ENCODE measurements at places on chromosomes 12 and 14. TPM values are rescaled to one million over a fixed set of nuclear protein-coding genes. Genes with fewer than 3 reads are reported as not detected.

DNA sequence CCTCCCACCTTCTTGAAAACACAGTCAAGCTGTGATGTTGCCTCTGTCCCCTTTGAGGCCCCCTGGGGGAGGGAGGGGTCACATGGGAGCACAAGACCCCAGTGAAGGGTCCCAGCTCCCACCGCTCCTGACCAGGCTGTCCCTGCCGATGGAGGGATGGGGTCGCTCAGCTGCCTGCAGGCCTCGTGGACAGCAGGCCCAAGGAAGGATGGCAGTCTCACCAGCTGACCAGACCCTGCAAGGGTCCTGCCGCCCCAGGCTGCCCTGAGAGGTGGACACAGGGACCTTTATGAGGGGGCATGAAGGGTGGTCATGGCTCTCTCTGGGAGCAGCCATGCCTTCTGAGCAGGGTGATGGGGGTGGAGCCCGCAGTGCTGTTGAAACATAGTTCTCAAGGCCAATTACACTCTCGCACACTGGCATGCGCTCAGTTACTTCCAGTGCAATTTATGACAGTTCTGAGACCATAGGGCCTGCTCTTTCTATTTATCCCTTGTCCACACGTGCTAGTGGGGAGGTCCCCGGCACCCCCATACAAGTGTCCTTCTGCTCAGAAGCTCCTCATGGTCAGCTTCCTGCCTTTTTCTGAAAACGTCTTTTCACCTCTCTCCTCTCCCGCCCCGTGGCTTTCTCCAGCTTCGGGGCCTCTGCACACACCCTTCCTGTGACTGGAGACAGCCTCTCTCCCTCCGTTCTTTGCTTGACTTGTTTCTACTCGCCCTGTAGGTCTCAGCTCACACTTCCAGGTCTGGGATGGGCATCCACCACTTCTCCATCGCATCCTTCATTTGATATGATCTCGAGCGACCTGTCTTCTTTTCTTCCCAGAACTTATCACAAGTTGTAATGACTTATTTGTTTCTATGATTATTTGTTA is 313.1 kb downstream of the ADGRD1 start:
- no peak overlapping the region for H3K27ac ChIP-seq
- no peaks in the 10 kb centered on the region for H3K36me3 ChIP-seq
- H3K4me1 ChIP-seq: no peaks in the 10 kb centered on the region
- H3K4me3 ChIP-seq: no peak overlapping the region
- no peaks in the 10 kb centered on the region for H3K27me3 ChIP-seq

- no peaks in the 10 kb centered on the region for H3K36me3 ChIP-seq
- no peak overlapping the region for H3K4me3 ChIP-seq
- no peaks in the 10 kb centered on the region for H3K27me3 ChIP-seq
These were observed 307.7 kb downstream of the CCDC91 start for GRCh38 chr12:28497889-28498411.

GRCh38 chr12:94792693-94793092 is 142.3 kb upstream of the TMCC3 start:
- no peak overlapping the region for H3K4me3 ChIP-seq
- no peaks in the 10 kb centered on the region for H3K4me1 ChIP-seq
- no peaks in the 10 kb centered on the region for H3K27me3 ChIP-seq
- H3K27ac ChIP-seq: no peak overlapping the region
- DNase-seq: no peak
- H3K36me3 ChIP-seq: no peaks in the 10 kb centered on the region

DNA sequence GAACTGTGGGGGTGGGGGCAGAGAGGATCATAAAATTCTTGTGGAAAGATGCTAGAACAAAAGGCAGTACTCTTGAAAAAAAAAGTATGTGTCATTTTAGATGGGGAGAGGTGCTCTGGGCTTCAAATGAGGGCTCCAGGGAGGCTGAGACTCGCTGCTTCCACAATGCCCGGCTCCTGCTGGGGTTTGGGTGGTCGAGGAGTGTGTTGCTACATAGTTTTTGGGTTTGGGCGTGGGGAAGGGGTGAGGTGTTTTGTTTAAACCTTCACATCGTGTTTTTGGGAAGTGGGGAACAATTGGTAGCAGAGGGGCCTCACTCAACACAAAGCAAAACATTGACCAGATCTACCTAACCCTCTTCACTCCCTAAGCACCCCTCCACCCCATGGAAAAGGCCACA is 8.1 kb downstream of the ISCA2 start:
- no peaks in the 10 kb centered on the region for H3K27me3 ChIP-seq
- peaks cover 23% of the 10 kb centered on the region for H3K4me1 ChIP-seq
- peak overlapping the region; percentile 8 for H3K4me3 ChIP-seq
- no peaks in the 10 kb centered on the region for H3K36me3 ChIP-seq

- peak; percentile 58 for DNase-seq
- H3K4me3 ChIP-seq: peak within 1 kb of the TSS; percentile 90
- peaks cover 15% of the 10 kb centered on the region for H3K4me1 ChIP-seq
- H3K27ac ChIP-seq: no peak within 1 kb of the TSS
- peaks cover 28% of the 10 kb centered on the region for H3K27me3 ChIP-seq
These were observed at the start of gene PIANP for GRCh38 chr12:6700646-6701051. Gene PIANP (minus strand): TSS chr12:6700815. CDS start chr12:6698061, 2,754 bp downstream.

DNA sequence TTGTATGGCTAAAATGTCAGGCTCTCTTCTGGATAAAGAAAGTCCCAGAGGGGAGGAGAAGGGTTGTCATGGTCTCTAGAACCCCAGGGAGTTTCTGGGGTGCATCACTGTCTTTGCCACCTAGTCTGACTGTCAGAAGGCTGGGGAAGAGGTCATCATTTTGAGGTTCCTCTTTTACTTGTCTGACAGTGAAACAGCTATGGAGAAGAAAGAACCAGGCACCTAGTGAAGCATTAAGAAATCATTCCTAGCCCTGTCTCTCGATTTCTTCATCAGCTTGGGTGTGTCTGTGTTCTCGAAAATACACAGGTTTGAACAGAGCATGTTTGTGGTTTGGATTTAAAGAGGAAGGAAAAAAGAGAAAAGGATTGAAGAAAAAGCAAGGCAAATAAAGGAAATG is 158.7 kb upstream of the LRIG3 start:
- no peaks in the 10 kb centered on the region for H3K27me3 ChIP-seq
- H3K4me1 ChIP-seq: peaks cover under 1% of the 10 kb centered on the region
- DNase-seq: no peak

- no peak overlapping the region for H3K27ac ChIP-seq
- DNase-seq: peak; percentile 29
- H3K27me3 ChIP-seq: no peaks in the 10 kb centered on the region
- no peak overlapping the region for H3K4me3 ChIP-seq
- H3K36me3 ChIP-seq: no peaks in the 10 kb centered on the region
These were observed 95.1 kb upstream of the ARID2 start for GRCh38 chr12:45634273-45634917.

GRCh38 chr14:52067873-52068614 is 815 bp downstream of the NID2 start:
- peaks cover 60% of the 10 kb centered on the region for H3K27me3 ChIP-seq
- peak overlapping the region; percentile 87 for H3K4me3 ChIP-seq
- no peak overlapping the region for H3K27ac ChIP-seq
- peaks cover 18% of the 10 kb centered on the region for H3K4me1 ChIP-seq

GRCh38 chr12:85296362-85296761 is 16.3 kb downstream of the ALX1 start:
- H3K4me1 ChIP-seq: no peaks in the 10 kb centered on the region
- DNase-seq: no peak
- H3K4me3 ChIP-seq: no peak overlapping the region
- H3K27ac ChIP-seq: no peak overlapping the region
- no peaks in the 10 kb centered on the region for H3K36me3 ChIP-seq

DNA sequence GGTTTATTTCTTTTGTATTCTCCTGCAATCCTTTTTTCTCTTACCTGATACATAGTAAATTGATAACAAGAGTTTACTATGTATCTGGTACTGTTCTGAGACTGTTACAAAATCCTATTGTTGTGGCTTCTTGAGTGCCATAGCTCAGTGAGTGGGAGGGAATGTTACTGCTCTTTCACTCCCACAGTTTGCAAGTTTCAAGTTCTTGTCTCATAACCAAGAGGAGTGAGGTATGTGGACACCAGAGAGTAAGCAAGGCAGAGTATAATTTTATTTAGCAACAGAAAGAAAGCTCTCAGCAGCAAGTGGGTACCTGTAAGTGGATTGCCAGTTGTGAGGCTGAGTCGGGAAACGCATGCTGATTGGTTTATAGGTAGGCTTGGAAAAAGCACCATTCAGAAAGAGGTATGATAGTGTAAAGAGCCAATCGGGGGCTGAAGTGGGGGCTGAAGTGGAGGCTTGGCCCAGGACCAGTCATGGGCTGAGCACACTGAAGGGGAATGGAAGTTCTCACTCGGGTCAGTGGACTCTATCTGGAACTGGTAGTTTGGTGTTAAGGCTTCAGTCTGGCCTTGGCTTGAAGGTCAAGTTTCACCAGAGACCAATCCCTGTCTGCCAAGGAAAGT is 850.8 kb downstream of the TMTC2 start:
- peaks cover 11% of the 10 kb centered on the region for H3K4me1 ChIP-seq
- H3K27me3 ChIP-seq: no peaks in the 10 kb centered on the region
- no peaks in the 10 kb centered on the region for H3K36me3 ChIP-seq
- H3K27ac ChIP-seq: no peak overlapping the region
- DNase-seq: no peak

- no peaks in the 10 kb centered on the region for H3K27me3 ChIP-seq
- peaks cover 63% of the 10 kb centered on the region for H3K4me1 ChIP-seq
- no peaks in the 10 kb centered on the region for H3K36me3 ChIP-seq
- H3K4me3 ChIP-seq: no peak overlapping the region
- peak overlapping the region; percentile 71 for H3K27ac ChIP-seq
- no peak for DNase-seq
These were observed 113.3 kb downstream of the FOXN3 start for GRCh38 chr14:89303456-89304435.

DNA sequence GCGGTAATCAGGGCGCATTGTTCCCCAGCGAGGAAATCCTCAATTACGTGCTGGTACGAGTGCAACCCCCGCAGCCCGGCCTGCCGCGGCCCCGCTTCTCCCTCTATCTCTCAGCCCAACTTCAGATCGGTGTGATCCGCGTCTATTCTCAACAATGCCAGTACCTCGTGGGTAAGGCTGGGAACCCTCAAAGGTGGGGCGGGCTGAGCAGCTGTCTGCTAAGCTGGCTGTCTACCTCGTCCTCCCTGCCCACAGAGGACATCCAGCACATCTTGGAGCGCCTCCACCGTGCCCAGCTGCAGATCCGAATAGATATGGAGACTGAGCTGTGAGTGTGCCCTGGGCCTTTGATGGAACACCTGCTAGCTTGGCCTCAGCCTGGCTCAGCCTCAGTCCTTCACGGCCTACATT is 996 bp downstream of the REC8 start:
- H3K27me3 ChIP-seq: no peaks in the 10 kb centered on the region
- 0 out of 2 replicates have a peak, but pooled peaks cover 3% of the 10 kb centered on the region for H3K4me1 ChIP-seq
- no peaks in the 10 kb centered on the region for H3K36me3 ChIP-seq
- DNase-seq: no peak
- H3K4me3 ChIP-seq: peak overlapping the region; percentile 81

DNA sequence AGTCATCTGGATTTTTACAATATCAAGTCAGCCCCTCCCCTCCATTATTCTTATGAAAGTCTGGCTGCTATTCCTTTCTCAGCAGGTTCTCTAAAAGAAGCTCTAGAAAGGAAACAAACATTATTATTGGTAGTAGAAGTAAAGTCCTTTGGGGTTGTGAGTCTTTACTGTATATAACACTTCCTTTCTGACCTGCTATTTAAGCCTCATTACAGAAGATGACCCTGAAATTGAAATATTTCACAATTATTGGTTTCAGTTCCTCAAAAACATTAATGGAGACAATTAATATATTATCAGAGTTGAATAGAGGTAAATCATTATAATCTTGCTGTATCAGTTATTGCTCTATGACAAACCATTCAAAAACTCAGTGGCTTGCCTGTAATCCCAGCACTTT is 19.3 kb downstream of the PLEKHA5 start:
- H3K27me3 ChIP-seq: no peaks in the 10 kb centered on the region
- no peak for DNase-seq
- H3K36me3 ChIP-seq: 0 out of 2 replicates have a peak, but pooled peaks cover 3% of the 10 kb centered on the region
- no peak overlapping the region for H3K4me3 ChIP-seq
- H3K4me1 ChIP-seq: peaks cover 23% of the 10 kb centered on the region

DNA sequence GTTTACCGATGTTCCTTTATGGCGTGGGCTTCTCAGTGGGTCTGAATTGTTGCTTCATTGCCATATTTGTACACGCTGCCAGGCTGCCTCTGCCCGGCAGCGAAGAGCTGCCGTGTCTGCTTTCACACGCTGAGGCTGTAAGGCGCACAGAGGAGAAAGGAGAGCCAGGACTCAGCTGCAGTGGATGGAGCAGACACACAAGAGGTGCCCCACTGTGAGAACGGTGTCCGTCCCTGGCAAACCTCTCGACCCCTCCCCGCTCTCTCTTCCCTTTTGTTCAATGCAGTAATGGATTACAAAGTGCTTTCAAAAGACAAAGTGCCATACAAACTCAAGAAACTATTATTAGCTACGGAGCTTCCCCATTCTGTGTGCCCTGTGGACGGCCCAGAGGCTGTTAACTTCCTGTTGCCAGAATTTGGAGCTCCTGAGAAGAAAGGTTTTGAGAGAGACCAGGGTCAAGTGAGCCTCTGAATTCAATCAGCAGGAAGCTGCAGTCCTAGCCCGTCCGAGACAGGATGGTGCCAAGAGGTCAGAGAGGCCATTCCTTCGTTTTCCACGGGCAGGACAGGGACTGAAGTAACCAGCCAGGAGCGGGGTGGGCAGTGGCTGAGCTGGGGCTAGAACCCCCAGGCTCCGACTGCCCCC is 15.8 kb downstream of the CCND2 start:
- H3K27me3 ChIP-seq: no peaks in the 10 kb centered on the region
- H3K4me1 ChIP-seq: peaks cover 4% of the 10 kb centered on the region
- H3K27ac ChIP-seq: 0 out of 2 replicates have a peak overlapping the region, but pooled peaks have one; percentile 26
- no peak for DNase-seq
- no peak overlapping the region for H3K4me3 ChIP-seq

G2E3 gene
- 72.4 TPM for total RNA-seq

TPPP2 gene
- not detected for total RNA-seq

ZDHHC22 gene
- total RNA-seq: 29.3 TPM

RIPK3 gene
- 0.16 TPM for total RNA-seq

KRT74 gene
- not detected for total RNA-seq

OR6C74 gene
- not detected for total RNA-seq

KLRC2 gene
- not detected for total RNA-seq

CPNE6 gene
- total RNA-seq: not detected

All from GM23338 (cell line).